ENCODE measurements at places on chromosomes 2 and 18.

DNA sequence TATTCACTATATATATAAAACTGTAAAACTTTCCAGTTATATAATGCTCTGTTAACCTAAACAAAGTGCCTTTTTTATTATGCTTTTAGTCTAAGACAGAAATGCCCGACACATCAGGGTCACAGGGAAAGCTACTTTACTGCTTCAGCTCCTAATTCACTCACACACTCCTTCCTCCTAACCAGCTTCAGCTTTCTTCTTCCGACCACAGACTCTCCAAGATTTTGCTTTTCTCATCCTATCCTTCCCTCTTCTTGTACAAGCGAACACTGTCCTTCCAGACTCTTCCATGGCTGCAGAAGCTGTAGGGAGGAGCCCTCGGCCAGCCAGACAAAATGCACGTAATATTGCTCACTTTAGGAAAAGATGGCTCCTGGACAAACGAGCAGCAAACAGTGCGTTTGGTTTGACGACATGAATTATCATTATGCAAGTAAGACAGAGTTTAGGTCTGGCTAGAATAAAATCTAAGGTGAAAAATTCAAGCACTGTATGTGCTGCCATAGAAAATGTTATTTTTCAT lies 47.5 kb upstream of the HNRNPA3 start:
- DNase-seq, result no peak

DNA sequence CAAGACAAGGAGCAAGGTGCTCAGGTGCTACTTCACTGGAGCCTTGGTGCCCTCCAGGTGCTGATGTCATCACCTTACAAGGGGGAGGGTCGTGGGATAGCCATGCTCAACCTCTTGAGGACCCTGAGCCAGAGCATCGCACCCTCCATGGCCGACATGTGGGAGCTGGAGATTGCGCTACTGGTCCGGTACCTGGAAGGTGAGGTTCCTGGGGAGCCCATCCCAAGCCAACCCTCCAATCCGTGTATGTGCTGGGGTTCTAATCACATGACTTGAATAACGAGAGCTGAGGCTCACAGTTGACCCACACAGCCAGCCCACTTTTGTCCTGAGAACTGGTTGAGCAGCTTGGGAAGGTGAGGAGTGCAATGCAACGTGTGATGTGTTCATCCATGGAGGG lies 25.9 kb downstream of the MROH2A start:
- no peak for DNase-seq

DNA sequence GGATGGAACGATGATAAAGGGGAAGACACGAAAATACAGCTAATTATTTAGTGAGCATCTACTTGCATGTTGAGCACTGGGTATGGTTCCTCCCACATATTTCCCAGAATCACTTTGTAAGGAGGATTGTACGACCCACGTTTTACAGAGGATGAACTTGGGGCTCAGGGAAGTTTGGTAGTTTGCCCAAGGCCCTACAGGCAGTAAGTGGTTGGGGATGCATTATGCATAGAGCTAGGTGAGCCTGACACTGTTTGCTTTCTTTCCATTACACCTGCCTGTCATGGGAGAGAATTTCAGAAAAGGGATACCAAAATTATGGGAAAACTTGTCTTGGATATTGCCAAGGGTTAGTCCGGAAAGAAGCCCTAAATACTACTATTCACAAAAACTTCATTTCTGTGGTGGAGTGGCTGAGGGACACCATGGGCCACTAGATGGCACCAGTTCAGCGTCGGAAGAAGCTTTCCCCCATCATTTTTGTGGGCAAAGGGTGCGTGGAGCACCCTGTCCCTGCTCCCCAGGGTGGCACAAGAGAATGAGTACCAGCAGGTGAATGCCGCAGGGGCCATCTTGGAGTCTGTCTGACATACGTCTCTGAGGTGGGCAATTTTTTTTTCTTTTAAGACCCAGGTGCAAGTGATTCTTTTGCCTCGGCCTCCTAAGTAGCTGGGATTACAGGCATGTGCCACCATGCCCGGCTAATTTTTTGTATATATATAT lies 23.5 kb upstream of the C18orf32 start:
- no peak for DNase-seq

- no peak for DNase-seq
These were observed 23.7 kb downstream of the PDIA6 start for GRCh38 chr2:10788855-10789254.

DNA sequence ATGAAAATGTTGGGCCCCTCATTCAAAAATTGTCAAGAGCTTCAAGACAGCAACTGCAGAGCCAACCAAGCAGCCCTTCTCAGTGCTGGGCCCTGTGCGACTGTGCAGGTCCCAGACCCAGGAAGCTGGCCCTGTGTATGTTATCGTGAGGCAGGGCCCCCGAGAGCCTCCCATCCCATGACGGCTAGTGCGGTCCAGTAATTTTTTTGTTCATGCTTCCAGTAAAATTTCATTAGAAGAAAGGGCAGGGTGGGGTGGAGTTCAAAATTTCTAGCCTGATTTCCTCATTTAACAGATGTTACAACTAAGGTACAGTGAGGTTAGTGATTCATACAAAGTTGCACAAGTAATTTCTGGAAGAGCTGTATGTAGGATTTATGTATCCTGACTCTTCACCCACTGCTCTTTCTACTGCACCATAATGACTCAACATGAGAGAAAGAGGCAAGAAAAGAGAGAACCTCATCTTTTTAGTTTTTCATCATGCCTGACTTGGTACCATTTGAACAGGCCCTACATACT lies 105.5 kb downstream of the ZEB2 start:
- no peak for DNase-seq

DNA sequence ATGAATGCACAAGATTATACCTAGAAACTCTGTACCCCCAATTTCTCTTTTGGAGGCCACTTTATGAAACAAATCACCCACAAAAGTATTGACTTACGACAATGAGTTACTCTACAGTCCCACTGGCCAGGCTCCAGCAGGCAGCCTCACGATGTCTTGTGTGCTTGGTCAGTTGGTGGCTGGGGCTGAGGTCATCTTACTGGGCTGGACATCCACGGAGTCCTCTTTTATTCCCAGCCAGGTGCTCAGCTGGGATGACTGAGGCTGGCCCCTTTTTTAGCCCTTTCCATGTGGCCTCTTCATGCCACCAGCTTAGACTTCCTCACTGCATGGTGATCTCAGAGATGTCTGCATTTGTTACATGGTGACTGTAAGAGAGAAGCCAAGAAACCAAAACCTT lies 8.9 kb upstream of the ID2 start:
- no peak for DNase-seq

GRCh38 chr2:182593394-182593975 lies 122.6 kb upstream of the DNAJC10 start:
- DNase-seq, result no peak

DNA sequence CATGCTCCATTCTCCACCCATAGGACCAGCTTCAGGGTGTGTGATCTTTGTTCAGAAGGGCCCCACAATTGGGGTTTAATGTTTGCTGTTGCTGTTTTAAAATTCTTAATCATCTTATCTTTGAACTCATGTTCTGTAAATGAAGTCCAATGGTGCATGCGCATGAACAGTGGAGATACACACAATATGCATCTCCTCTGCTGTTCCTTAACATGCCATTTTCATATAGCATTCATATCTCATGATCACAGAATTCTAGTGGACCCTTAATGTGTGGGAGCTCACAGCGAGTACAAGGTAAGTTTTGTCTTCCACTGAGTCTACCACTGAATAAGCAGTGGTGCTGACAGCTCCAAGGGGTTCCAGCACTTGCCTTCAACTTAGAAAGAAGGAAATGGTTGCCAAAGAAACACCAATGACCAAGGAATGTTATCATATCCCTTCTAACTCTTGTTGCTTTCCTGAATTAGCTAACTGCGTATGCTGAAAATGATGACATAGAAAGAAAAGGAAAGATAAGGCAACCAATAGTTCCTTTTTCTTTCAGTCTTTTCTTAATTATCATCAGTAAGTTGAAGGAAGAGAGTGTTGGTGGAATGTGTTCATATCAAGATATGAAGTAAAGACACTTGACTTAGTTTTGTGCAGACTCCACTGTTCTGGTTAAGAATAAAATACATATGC lies 258.9 kb upstream of the FBXO11 start:
- DNase-seq, result no peak

DNA sequence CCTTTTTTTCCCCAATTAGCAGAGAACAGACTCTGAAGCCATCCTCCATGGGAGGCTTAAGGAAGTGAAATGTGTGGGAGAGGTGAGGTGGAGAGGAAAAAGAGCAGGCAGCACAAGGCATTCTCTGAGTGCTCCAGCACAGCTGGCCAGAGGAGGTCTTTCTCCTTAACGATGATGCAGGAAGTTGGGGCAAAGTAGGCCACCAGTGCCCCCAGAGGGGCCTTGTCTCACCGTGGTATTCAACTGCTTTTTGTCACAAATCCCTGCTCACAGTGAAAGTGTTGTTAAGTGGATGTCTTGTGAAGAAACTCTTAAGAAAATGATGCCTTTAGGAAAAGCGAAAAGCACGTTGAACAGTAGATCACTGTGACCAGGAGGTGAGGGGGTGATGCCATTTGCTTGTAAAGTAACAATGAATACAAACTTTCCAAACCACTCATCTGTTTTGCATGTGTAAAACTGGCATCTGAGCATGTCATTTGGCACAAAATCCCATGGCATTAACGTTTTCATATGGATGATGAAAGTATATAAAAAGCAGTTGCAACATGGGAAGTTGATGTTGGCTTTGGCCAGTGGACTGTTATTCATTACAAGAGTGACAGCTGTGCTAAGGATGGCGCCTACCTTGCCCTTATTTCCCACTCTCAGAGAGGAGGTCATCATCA lies 49.2 kb upstream of the CDC42EP3 start:
- no peak for DNase-seq

GRCh38 chr2:74822771-74823566 lies 11.0 kb upstream of the HK2 start:
- DNase-seq, result no peak

DNA sequence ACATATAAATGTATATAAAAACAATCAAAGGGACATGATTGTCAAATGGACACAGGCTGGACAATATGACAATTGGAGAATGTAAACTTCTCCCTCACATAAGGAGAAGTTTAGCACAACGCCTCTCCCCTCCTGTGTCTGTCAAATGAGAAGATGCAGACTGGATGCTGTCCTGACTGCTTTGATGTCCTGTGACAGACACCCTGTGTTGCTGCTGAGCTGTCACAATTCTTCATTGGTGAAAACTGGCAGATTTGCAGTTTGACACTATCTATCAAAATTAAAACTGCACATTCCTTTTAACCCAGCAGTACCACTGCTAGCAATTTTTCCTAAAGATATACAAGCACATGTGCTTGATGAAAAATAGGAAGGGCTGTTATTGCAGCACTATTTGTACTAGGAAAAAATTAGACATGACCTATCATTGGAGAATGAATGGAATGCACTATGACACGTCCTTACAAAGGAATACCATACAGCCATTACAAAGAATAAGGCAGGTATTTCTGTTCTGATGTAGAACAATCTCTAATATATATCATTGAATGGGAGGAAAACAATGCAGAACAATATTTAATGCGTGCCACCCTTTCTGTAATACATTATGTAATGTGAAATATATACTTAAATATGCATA lies 12.4 kb downstream of the DPYSL5 start:
- no peak for DNase-seq

DNA sequence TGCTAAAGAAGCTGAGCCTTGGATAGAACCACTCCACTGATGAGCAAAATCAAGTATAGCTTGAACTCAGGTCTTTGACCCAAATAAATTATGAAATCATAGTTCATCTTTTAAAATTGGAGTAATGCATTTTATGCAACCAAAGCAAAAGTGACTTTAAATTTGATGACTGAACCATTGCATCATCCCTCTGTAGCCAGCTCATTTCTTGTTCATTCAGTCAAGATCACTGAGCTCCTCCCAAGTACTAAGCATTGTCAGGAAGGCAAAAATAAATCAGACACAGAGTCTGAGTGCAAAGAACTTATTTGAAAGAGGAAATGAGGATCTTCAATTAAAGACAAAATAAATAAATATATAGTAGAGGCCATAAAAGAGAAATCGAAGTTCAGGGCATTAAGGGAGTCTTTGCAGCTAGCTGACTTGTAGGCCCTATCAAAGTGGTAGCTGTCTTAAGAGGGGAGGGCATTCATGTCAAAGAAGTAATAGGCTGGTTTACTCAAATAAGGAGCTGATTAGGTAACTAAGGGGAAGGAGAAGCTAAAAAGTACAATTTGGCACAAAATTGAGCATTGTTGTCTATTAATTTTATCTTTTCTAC lies 411.8 kb downstream of the MTX2 start:
- DNase-seq, result no peak

GRCh38 chr2:128753321-128753720 lies 434.7 kb upstream of the HS6ST1 start:
- DNase-seq, result no peak

DNA sequence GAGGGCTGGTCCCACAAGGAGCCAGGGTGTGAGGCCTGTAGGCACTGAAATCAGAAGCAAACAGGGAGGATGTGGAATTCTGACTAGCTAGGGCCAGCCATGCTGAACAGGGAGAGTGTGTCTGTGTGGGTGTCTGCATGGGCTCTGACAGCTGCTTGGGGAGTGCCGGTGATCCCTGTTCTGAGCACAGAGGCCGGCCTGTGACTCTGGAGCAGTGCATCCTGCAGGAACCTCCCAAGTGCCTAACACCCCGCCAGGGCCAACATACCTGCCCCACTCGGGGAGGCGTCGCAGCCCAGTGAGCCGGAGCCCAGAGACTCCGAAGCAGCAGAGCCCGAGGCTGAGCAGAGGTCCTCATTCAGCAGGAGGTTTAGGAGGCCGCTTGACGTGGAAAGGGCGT lies 11.5 kb upstream of the HES6 start:
- DNase-seq, result no peak

DNA sequence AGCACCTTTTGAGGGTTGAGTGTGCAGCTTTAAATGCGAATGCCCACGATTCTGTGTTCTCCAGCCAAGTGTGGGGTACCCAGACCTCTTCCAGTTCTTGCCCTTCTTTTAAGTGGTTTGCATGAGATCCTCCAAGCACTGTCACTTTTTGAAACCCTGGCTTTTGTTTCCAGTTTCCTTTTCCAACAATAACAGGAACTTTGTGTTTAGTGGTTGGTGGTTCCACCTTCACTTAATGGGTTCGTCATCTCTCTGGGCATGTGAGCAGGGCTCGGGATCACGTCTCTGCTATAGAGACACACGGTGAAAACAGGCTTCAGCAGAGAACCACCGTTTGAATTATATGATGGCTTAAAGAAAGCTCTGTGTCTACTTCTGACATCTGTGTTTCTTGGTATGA lies 197.6 kb downstream of the LDLRAD4 start:
- DNase-seq, result no peak

GRCh38 chr2:201781557-201782051 lies 871 bp upstream of the ALS2 start:
- DNase-seq, result no peak

GRCh38 chr2:225270053-225270452 lies 129.5 kb upstream of the NYAP2 start:
- DNase-seq, result no peak

- DNase-seq, result no peak
These were observed 67.3 kb downstream of the B3GNT2 start for GRCh38 chr2:62263076-62263715.

Measured in activated CD8-positive, alpha-beta memory T cell treated with anti-CD3 and anti-CD28 coated beads for 1 hour (primary cell).